ENCODE measurements at places on chromosomes 2 and 18. TPM values are rescaled to one million over a fixed set of nuclear protein-coding genes. Genes with fewer than 3 reads are reported as not detected.

DNA sequence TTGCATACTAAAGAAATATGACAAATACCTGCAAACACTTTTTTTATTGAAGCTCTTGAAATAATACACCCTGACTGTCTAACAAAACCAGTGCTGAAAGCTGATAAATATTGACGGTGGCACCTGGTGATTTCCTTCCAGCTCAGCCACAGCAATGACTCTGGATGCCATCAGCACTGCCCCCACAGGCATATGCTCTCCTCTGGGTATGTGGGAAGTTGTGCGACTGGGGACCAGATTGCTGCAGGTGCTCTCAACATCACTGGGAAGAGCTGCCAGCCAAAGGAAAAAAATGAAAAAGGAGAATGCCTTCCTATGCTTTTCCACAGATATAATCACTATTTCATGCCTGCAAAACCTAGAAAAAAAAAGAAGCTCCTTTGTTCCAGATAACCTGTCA, 141.5 kb downstream of the PIGN start:
- no peak for DNase-seq

- DNase-seq: no peak
Measured at GRCh38 chr2:116810071-116810470, 1004.4 kb upstream of the DDX18 start.

ODC1 gene
- total RNA-seq: 36.8 TPM

DNA sequence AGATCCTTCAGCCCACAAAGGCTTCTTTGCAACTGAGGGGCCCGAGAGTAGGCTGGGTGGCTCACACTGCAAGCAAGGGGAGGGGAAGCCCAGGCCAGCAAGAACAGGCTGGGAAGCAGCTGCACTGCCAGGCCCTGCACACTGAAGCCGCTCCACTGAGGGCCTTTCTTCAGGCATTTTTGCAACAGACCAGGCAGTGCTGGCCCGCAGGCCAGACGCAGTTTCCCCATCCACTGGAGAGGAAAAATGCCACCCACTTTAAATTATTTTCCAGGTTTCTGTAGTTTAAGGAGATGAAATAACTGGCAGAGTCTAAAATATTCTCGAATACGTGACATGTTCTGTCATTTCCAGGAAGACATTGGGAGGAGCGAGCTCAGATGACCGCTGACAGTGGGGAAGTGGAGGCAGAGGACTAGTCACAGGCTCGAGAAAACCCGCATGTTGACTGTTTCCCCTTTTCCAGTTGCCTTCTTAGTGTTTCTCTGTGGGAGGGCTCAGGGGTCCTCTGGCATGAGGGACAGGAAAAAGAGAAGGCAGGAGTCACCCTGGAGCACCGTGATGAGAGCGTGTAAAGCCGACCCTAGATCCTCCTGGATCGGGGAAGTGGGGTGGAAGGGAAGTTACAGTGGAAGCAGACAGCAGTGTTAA, 53.3 kb upstream of the B3GNT7 start:
- DNase-seq: no peak

- no peak for DNase-seq
Measured at GRCh38 chr2:70261501-70261900, 3.6 kb downstream of the PCYOX1 start.

DNA sequence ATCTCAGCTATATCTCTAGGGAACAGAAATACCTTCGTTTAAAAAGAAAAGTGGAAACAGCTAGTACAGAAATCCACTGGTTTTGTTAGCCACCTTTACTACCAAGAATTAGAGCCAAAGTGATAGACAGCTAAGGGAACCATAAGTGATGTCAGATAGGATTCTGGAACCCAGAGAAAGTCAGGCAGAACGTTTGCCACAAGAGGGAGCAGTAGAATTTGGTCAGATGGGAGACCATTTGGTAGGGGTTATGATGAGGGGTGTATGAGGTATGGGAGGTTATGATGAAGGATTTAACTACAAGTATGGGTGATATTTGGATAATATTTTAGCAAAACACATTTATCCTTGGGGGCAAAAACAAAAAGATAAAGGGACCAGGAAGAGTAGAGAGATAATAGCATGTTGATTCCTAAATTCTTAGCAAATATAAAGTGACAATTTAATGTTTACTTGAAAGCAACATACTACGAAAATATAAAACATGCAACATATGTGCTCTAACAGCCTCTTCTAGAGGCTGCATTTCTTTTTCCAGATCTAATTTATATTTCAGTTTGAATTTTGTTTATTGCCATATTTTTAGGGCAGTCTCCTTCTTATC, 3.3 kb downstream of the SLC8A1 start:
- peak; percentile 43 for DNase-seq

DNA sequence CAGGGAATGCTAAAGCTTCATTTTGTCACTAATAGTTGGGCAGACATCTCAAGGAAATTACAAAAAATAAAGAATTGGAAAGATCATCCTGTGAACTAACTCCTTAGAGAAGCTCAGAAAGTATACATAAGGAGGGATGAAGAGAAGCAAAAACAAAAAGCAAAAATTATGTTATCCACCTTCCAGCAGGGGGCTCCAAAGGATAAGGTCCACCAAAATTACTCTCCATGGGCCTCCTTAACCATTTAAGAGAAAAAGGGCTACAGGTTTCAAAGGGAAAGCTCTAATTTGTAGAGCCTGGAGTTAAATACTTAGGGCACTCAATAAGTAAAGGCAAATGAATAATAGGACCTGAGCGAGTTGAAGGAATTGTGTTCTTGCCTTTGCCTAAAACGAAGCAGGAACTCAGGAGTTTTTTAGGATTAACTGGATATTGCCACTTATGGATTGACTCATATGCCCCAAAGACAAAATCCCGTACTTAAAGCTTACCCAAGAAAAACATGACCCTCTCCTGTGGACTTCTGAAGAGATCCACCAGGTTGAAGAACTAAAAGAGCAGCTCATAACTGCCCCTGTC, 1167.9 kb downstream of the DSC3 start:
- no peak for DNase-seq

- no peak for DNase-seq
Measured at GRCh38 chr2:112184121-112184520, 45.9 kb downstream of the FBLN7 start.

DNA sequence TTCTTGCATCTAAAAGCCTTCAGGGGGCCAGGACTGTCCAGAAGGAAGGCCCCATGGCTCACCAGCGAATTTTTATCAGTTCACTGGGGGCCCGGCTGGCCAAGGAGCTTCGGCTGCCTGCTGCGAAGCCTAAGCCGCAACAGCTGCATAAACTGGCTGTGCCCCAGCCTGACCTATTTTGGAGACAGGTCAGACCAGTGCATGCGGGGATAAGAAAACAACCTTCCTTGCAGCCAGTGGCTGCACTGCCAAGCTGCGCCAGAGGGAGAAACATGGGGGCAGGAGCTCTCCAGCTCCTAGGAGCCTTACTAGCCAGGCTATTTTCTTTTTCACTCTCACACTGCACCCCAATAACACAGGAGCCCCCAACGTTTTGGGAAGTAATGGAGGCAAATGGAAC, 15.2 kb downstream of the PAX3 start:
- no peak for DNase-seq

- no peak for DNase-seq
Measured at GRCh38 chr2:37665604-37666362, 5.7 kb downstream of the CDC42EP3 start.

GRCh38 chr2:216206041-216206703, 97.0 kb downstream of the XRCC5 start:
- DNase-seq: no peak

GRCh38 chr2:24826773-24827145, 33.5 kb downstream of the CENPO start:
- no peak for DNase-seq

RAB10 gene
- total RNA-seq: 46.2 TPM

RAX gene
- total RNA-seq: not detected
